ENCODE measurements at places on chromosomes 11 and 22.
A peak's percentile ranks its signal among the peaks of the same experiment; 100 is the strongest.

- no peak for ATAC-seq
These were observed 54.7 kb downstream of the PANX1 start for GRCh38 chr11:94183251-94183885.

GRCh38 chr11:6606471-6607189 is 3.1 kb downstream of the ILK start:
- ATAC-seq, result no peak

DNA sequence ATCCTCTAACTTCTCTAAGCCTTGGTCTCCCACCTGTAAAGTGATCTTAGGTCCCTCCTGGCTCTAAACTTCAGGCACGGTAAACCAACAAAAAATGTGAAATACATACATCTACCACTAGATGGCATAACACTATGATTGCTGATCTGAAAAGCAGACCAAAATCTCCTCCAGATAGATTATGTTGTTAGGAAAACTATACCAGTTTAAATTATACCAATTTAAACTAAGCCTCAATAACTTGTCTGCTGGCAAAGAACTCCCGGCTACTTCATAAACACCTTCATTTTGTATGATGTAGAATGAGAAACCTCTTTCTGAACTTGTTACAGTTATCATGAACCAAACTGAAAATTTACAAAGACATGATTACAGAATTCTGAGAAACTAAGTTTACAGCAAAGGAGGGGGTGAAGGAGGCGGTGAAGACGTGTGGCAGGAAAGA is 85.9 kb downstream of the SBF2 start:
- peak; percentile 51 for ATAC-seq

GRCh38 chr22:19959043-19959586 is 17.5 kb upstream of the TXNRD2 start:
- no peak for ATAC-seq

Data from activated CD4-positive, CD25-positive, alpha-beta regulatory T cell treated with anti-CD3 and anti-CD28 coated beads, Interleukin-2, amount 50 U/mL, for 24 hours (primary cell).